ENCODE measurements at places on chromosomes 5 and 9.
A peak's percentile ranks its signal among the peaks of the same experiment; 100 is the strongest.

DNA sequence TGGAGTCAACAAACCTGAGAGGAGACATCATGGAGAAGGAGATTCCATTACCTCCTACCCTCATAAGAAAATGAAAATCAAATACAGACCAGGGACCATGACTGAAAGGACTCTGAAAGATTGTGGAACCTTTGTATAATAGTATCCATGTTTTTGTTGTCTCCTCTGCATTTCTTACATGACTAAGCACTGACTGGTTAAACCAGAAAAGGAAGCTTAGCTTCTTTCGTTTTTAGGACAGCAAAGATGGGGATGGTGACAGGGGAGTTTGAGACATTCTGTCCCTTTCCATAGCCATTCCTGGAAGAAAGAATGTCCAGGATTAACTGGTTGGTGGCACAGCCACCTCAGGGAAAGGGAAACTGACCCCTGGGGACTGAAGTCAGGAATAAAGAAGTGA lies 22.2 kb downstream of the ITGA1 start:
- DNase-seq: no peak

DNA sequence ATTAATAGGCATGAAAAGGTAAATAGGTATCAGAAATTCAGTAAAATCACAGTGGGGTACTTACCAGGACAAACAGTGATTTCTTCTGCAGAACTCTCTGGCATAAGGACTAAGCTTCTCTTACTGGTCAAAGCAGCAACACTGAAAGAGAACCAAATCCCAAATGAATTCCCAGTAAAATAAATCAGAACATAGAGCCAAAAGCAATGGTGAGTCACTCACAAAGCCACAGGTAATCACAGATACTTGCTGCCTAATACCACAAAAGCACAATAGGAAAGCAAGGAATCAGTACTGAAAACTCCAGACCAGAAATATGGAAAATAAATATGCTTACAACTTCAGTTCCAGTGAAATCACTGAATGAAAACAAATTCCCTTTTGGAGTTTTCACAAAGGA lies 50.7 kb downstream of the UIMC1 start:
- no peak for DNase-seq

GRCh38 chr5:159104051-159104651 lies 4.4 kb upstream of the EBF1 start:
- DNase-seq: no peak

- no peak for DNase-seq
These were observed 302.2 kb downstream of the ZNF608 start for GRCh38 chr5:124444147-124444775.

GRCh38 chr5:10726179-10726912 lies 34.7 kb downstream of the DAP start:
- DNase-seq: peak; percentile 78

Data from K562 (cell line).